CD4-positive, alpha-beta T cell treated with Interleukin-17A for 1 hour (primary cell): ENCODE measurements at places on chromosomes 2 and 18.

DNA sequence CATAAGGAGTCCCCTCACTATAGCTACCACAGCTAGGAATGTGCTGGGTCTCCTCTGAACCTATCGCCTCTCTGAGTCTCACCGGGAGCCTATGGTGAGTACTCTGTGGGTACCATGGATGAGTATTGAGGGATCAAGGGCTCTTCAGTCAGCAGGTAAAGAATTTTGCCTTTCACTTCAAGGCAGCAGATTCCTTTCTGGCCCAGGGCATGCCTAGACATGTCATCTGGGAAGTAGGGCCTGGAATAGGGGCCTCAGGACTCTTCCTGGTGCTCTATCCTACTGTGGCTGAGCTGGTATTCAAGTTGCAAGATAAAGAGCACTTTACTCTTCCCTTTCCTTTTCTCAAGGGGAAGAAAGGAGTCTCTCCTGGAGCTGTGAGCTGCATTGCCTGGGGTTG is 85.6 kb upstream of the LHCGR start:
- DNase-seq, result no peak

DNA sequence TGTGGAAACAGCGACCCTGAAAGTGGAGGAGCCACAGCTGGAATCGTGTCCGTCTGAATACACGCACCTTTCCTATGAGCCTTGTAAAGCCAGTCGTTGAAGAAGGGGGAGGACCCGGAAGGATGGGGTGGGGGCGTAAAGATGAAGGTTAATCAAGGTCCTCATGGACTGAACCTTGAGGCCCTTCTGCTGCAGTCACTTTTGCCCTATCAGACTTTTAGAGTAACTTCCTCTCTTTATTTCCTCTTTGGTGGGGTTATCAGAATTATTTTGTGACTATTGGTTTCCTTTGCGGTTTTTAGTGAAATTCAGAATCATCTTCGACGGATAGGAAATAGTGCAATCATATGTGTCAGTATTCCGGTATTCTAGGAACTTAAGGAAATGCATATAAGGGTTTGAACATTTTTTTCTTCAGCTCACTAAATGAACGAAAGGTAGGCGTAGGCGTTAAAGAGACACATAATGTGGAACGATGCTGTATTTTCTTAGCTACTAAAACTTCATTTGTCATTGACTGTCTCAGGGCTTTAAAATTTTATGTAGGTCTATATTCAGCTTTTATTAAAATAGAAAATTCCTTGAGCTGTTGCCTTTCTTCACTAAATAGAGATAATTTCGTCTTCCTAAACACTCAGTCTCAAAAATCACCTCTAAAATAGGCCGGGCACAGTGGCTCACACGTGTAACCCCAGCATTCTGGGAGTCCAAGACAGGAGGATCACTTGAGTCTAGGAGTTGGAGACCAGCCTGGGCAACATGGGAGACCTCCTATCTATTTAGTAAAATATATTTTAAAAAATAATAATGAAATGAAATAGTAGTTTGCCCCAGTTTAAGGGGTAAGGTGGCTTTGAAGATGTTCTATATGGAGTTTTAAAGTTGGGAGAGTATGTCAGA is 1.4 kb upstream of the YES1 start:
- DNase-seq, result peak; percentile 76

- DNase-seq, result no peak
Observed at GRCh38 chr2:10471955-10472354, 23.8 kb upstream of the ODC1 start.

GRCh38 chr2:240304746-240305161 is 130.7 kb upstream of the GPC1 start:
- DNase-seq, result no peak

DNA sequence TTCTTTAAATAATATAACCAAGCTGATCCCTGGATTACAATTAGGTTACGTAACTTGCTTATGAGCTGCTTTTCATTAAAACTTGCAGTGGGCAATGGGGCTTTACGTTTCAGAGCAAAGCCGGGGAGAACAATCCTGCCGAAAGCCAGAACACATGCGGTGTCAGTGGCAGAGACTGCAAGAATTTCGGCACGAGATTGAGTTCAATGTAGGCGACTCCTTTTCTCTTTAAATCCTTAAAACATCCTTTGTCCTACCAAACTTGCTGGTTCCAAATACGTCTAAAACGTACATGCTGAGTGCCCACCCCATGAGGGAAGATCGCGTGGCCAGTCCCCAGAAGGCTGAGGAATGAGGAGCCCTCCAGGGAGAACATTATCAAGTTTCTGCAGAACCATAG is 36.8 kb upstream of the NCOA1 start:
- no peak for DNase-seq

DNA sequence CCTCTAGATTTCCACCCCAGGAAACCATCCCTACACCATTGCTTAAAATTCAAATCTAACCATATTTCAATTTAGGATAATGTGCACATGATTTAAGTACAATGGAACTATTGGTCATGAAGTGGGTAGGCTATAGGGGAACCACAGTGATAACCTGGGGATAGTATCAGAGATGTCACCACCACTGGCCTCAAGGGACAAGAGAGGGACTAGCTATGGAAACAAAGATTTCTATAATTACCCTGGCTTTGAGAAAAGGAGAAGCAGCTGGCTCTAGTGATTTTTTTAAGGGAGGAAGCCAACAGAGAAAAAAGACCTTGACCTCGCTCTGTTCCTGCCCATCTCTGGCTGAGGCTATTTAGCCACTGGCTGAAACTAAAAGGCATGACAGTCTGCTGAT is 132.0 kb downstream of the MEP1B start:
- DNase-seq, result no peak

GRCh38 chr2:58502931-58503330 is 261.8 kb upstream of the FANCL start:
- no peak for DNase-seq

- DNase-seq, result no peak
Observed at GRCh38 chr18:985212-985661, 80.6 kb downstream of the ADCYAP1 start.

GRCh38 chr2:128311755-128312341 is 6.8 kb downstream of the HS6ST1 start:
- no peak for DNase-seq

DNA sequence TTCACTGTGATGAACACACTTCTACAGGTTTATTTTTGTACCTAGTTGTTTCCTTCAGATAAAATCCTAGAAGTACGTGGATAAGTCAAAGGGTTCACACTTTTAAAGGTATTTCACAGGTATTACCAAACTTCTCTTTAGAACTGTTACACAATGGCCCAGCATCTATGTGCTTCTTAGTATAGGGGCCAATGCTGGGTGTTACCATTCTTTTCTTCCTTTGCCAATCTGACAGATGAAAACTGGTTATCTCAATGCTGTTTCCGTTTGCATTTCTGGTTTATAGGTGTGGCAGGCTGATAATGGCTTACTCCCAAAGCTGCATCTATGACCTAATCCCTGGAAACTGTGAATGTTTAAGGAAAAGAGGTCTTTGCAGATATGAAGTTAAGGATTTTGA is 2.8 kb upstream of the TCF7L1 start:
- no peak for DNase-seq

DNA sequence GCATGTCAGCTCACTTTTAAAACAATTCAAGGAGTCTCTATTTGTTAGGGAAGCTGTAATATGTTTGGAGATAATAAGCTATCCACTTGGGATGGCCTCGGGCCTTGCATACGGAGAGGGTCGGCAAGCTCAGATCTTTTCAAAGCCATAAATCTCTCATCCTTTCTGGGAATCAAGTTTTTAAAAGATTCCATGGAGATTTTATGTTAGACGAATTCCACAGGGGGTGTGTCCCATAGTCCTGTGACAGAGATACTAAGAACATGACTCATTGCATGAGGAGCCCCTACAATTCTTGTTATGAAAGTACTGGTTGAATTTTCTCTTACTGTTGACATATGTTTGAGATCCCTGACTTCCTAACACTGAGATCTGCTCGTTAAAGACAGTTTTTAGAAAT is 108.7 kb downstream of the FEZ2 start:
- no peak for DNase-seq

GRCh38 chr2:141707486-141707885 is 423.3 kb downstream of the LRP1B start:
- no peak for DNase-seq

DNA sequence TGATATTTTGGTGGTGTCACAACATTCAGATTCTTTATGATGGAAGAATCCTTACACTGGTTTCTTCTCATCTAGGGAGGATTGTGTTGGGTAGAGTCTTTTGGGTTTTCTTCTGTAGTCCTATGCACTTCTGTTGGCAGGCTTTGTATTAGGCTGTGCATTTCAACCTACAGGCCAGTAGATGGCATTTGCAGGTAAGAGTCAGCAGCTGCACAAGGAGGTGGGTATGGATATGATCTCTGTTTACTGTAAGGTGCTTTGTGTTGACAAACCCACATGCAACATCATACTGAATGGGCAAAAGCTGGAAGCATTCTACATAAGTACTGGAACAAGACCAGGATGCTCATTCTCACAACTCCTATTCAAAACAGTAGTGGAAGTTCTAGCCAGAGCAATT is 656.8 kb downstream of the METTL4 start:
- DNase-seq, result no peak

GRCh38 chr2:130824492-130825061 is 12.1 kb upstream of the ARHGEF4 start:
- DNase-seq, result peak; percentile 89

- no peak for DNase-seq
Observed at GRCh38 chr18:25181581-25181980, 170.4 kb downstream of the ZNF521 start.
